Caki2 (cell line): ENCODE measurements at places on chromosomes 5 and 9.

DNA sequence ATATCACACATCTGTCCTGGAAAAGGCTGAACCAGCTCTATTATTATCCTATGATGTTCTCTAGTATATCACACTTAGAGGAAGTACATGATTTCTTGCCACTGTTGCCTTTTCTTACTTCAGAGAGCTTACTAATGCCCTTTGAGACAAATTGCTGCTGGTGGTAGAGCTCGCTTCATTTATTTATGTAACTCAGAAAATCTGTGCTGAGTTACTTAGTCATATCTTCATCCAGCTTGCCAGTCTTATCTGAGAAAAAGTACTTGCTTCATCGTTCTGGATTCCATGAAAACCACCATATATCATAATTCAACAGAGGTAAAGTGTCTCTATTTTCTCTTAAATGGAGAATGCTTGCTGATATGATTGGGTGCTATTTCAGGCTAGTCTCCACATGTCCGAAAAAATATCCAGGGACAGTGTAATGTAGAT is 26.6 kb downstream of the PTPDC1 start:
- no peak for DNase-seq

- no peak for DNase-seq
Observed at GRCh38 chr5:64685866-64686265, 4.4 kb upstream of the SHISAL2B start.

GRCh38 chr9:131618785-131619184 is 73.5 kb downstream of the PRRT1B start:
- DNase-seq = no peak

- DNase-seq = no peak
Observed at GRCh38 chr5:94928891-94929290, 310.4 kb downstream of the SLF1 start.

DNA sequence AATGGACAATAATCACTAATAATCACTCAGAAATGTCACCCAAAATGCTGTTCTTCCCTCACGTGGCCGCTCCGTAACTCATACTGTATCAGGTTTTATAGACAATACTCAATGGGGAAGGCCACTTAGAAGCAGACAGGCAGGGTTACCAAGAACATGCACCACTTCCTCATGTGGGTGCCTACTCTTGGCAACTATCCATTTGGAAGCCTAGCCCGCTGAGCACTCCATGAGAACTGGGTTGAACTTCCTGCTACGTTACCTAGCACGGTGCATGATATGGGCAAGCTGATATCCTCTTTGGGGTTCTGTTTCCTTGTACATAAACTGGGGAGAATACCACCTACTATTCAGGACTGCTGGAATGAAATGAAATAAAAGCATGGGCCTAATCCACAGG is 14.3 kb downstream of the DAP start:
- no peak for DNase-seq

DNA sequence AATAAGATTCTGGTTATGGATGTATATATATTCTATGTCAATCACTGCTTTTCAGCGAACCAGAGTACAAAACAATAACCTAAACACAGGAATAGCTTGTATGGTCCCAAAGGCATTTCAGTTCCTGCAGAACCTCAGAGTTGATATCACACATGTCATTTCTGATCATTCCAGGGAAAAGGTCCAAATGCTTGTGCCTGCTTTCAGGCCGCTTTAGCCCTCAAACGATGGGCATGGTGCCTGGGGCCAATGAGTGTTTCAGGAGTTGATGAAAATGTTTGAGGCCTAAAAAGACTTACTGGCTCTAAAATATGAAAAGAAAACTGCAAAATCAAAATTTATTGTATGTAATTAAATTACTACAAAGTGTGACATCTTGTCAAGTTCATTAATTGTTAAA is 22.8 kb downstream of the ANGPTL2 start:
- DNase-seq = no peak

DNA sequence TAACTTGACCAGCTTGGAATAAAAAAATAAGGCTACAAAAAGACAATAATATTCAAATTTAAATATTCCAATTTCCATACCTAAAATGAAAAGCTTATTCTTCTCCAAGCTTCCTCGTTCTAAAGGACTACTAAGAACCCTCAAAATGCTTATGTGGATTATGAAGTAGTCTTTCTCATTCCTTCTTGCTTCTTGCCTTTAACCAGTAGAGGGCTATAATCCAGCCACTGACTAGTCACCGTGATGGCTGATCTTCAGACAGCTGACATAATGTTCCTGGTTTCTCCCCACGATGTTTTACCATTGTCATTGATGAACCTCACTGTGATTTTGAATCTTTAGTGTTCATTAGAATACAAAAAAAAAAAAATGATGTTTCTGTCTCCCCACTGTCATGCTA is 515.3 kb downstream of the TLE1 start:
- no peak for DNase-seq

GRCh38 chr5:14849516-14850294 is 21.9 kb downstream of the ANKH start:
- no peak for DNase-seq

GRCh38 chr9:86347991-86348390 is 6.2 kb downstream of the TUT7 start:
- no peak for DNase-seq

DNA sequence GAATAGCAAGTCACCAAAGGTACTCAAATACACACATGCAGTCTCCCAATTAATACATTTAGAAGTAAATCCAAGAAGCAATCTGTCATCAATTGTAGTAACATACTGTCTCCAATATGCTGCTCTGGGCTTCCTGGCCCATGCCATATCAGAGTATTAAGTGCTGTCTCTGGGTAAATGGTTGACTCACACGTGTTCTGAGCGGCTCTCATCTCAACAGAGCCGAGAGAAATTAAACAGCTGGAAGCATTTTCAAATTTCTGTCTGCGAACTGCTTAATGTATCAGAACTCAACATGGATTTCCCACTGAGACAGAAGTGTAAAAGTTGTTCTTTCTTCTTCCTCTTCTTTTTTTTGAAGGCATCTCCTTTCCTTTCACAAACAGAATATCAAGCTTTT is 247.3 kb upstream of the TAS2R1 start:
- DNase-seq = no peak

- no peak for DNase-seq
Observed at GRCh38 chr5:143698574-143698973, 113.4 kb upstream of the HMHB1 start.

- no peak for DNase-seq
Observed at GRCh38 chr5:180107005-180107404, 35.4 kb upstream of the RNF130 start.

DNA sequence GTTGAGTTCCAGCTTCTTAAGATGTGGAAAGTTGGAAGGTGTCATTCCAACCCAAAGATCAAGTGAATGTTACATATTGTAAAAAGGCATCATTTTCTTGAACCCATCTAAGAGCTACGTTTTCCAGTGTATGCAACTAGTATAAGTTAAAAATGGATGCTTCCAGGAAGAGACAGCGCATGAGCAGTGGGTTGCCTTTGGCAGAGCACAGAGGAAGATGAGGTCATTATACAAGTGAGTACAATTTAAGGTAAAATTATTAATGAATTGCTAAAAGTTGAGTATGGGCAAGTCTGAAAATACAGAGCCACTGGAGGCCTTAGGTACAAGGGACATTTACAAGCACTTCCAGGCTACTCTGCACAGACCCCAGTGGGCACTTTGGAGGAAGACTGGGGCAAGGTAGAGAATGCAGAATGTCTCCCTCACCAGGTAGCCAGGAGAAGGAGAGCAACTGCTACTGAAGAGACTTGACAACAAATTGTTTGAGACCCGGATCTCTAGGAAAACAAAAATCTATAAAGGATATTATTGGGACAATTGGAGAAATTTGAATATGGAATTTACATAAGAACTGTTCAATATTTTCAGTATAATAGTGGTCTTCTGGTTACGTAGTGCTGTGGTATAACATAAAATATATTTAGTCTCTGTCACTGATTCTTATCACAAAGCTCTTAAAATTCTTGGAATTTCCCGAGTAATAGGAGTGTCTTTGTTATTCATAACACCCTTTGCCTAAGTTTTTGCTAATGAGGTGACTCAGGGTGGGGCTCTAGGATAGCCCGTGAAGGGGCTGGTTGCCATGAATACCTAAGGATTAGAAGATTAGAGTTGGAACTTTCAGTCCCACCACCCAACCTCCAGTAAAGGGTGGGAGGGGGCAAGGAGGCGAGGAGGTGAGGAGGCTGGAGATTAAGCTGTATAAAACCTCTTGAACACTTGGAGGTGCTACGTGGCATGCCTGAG is 129.9 kb upstream of the FER start:
- no peak for DNase-seq

DNA sequence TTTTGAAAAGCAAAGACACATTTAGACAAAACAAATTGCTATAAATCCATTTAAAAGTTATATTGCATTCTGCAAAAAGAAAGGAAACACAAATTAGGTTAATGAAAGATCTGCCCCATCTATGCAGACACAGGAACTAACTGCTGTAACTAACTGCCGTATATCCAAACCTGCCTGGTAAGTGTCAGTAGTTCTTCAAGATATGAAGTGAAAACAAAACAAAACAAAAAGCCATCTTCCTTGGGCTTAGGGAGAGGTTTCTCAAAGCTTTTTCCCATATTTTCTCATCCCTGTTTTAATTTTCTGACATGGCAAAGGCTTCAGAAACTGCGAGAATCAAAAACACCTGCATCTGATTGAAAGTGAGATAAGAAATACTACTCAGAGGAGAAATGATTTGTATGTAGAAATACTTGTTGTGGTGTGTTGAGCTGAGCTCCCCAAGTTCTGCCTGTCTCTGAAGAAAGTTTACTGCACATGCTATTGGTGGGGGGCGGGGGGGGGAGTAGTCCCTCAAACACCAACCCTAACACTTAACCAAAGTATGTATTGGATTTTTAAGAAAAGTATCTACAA is 750.5 kb downstream of the PTPRD start:
- DNase-seq = no peak

GRCh38 chr9:127905004-127905728 is 5.8 kb upstream of the ST6GALNAC6 start:
- DNase-seq = no peak

- DNase-seq = no peak
Observed at GRCh38 chr5:159181152-159181551, 28.2 kb downstream of the RNF145 start.

DNA sequence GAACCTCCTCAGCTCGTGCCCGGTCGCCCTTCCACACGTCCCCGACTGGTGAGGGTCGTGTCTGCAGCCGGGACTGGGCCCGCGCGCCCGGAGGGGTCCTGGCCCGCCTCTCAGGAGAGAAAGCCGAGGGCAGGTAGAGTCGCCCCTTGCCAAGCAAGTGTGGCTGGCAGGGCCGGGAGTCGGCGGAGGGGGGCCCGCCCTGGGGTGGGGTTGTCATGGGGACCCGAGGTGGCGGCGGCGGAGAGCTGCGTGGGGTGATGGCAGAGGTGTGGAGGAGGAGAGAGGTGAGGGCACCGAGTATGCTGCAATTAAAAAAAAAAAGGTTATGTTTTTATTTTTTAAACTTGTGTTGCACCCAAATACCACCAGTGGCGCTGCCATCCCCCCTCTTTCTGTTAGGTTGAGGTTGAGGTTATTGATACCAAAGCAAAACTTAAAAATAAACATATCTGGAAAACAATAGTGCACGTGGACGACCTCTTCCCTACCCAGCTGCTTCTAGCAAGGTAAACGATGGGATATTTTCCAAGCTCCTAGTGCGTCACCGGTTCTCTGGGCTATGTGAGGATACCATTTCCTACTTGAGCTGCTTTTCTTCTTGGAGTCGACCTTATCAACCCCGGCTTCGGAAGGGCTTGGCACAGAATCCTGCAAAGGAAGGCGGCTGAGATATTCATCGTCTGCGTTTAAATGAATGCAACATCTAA is 660 bp downstream of the SCAMP1 start:
- DNase-seq = peak; percentile 61

GRCh38 chr5:68433923-68434879 is 218.6 kb downstream of the PIK3R1 start:
- peak; percentile 98 for DNase-seq

GRCh38 chr9:91048749-91049148 is 247.1 kb downstream of the SYK start:
- DNase-seq = peak; percentile 19

GRCh38 chr5:73250645-73251044 is 77.7 kb downstream of the TMEM174 start:
- no peak for DNase-seq

- DNase-seq = no peak
Observed at GRCh38 chr9:2771661-2772060, 54.4 kb downstream of the KCNV2 start.
